ENCODE measurements at places on chromosomes 6 and 20.

- no peak for DNase-seq
Observed at GRCh38 chr6:70889270-70889669, 67.6 kb downstream of the B3GAT2 start.

DNA sequence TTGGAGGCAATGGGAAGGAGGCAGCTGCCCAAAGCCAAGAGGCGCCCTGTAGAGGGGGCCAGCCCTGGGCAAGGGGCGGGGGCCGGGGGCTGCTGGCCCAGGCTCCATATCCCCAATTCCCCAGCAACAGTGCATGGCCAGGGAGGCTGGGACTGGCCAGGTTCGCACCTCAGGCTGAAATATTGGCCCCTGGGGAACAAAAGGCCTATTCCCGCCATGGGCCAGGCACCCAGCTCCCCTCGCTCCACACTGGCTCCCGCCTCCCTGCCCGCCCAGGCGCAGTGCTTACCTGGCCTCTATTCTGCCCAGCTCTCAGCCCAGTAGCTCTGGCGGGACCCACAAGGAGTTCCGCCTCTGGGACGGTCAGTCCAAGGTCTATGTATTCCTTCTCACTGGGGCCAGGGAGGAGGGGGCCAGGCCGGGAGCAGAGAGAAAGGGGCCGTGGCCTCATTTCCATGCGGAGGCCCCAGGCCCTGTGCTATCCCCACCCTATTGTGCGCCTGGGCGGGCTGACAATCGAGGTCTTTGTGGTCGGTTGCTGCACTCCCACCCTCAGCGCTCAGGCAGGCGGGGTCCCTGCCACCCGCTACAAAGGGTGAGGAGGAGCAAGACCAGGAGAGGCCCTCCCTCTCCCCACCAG is 42.3 kb downstream of the YTHDF1 start:
- no peak for DNase-seq

DNA sequence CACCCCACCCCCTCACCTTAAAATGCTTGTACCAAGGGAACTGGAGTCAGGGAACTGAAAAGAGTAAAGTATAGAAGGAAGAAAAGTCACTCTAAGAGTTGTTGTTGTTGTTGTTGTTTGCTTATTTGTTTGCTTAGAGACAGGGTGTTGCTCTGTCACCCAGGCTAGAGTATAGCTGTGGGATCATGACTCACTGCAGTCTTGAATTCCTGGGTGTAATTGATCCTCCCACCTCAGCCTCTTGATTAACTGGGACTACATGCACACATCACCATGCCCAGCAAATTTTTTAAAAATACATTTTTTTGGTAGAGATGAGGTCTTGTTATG is 681.6 kb upstream of the GJE1 start:
- DNase-seq: no peak

GRCh38 chr6:118580585-118581419 is 32.7 kb downstream of the PLN start:
- no peak for DNase-seq

DNA sequence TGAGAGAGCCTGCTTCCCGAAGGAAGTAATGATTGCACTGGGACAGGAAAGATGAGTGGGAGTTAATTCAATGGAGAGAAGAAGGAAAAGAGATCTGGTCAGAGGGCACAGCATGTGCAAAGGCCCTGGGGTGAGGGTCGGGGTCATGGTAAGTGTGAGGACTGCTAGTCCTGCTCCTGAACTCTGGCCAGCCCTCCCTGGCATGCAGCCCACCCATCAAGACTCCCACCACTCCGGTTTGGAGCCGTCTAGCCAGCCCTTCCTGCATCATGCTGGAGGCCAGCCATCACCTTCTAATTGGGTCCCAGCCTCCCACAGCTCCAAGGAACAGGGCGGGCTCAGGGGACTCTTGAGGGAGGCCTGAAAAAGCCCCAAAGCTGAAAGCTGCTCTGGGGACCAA is 42.1 kb downstream of the SRSF3 start:
- no peak for DNase-seq

GRCh38 chr6:31530659-31531058 is 1.9 kb downstream of the MCCD1 start:
- no peak for DNase-seq

DNA sequence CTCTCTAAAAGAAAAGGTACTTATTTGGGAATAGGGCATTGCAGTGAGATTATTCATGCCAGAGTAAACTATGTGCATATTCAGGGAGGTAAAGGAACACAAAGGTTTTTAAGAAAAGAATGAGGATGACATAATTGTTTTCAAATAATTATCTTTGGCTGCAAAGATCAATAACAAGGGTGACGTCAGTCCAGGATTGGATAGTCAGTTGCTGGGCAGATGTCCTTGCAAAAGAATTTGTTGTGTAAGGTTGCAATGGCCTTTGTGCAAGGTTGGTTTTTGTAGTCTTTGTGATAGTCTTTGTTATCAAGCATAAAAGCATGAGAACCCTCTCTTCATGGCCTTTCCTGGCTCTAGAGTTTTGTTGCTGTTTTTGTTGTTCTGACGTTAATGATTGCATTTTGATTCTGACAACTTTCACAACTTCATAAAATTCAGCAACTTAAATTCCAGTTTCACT is 17.7 kb downstream of the LOC128125822 start:
- DNase-seq: no peak

DNA sequence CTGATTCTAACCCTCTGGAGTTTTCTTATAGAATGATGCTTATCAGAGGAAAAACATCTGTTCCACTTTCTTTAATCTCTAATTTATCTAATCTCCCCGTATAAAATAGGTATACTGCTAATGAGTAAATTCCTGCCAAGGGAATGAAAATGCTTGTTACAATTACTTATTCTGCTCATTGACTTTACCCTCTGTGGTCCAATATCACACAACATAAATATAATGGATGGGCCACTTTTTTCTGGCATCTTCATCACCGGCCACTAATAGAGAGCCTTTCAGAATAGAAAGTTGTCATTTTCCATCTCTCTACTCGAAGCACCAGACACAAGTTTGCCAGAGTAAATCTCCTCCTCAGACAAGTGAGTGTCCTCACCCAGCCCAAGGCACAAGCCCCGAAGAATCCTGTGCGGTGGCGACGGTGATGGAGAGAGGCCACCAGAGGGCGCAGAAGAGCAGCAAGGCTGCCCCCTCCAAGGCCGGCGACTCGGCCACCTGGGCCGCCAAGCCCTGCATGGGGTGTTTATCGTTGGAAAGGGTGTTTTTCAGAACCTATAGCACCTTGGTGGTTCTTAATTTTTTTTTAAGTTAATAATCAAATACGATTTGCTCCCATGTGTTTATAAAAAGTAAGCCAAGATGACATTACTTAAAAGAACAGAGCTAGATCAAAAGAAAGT is 212.9 kb upstream of the ARID1B start:
- DNase-seq: no peak

GRCh38 chr20:34979366-34980153 is 23.9 kb downstream of the MYH7B start:
- no peak for DNase-seq

GRCh38 chr20:45337367-45338120 is 10.7 kb downstream of the SDC4 start:
- DNase-seq: no peak

DNA sequence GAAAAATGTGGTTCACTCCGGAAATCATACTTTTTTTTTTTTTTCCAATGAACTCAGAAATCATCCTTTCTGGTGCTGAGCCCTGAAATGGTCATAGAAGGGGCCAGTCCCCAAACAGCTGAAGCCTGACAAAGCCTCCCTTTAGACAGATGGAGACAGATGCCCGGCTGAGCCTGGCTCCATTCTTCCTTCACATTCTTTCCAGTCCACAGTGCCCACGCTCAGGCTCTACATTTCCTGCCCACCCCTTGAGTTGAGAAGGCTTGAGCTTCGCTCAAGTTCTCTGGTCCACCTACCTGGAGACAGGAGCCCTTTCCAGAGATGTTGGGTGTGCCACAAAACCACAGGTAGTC is 41.2 kb downstream of the KCNK5 start:
- no peak for DNase-seq

GRCh38 chr20:46112430-46113112 is 5.5 kb upstream of the CD40 start:
- DNase-seq: no peak

- DNase-seq: no peak
Observed at GRCh38 chr6:37998366-37998765, 178.8 kb downstream of the ZFAND3 start.

GRCh38 chr6:8494730-8495129 is 59.4 kb upstream of the SLC35B3 start:
- no peak for DNase-seq

DNA sequence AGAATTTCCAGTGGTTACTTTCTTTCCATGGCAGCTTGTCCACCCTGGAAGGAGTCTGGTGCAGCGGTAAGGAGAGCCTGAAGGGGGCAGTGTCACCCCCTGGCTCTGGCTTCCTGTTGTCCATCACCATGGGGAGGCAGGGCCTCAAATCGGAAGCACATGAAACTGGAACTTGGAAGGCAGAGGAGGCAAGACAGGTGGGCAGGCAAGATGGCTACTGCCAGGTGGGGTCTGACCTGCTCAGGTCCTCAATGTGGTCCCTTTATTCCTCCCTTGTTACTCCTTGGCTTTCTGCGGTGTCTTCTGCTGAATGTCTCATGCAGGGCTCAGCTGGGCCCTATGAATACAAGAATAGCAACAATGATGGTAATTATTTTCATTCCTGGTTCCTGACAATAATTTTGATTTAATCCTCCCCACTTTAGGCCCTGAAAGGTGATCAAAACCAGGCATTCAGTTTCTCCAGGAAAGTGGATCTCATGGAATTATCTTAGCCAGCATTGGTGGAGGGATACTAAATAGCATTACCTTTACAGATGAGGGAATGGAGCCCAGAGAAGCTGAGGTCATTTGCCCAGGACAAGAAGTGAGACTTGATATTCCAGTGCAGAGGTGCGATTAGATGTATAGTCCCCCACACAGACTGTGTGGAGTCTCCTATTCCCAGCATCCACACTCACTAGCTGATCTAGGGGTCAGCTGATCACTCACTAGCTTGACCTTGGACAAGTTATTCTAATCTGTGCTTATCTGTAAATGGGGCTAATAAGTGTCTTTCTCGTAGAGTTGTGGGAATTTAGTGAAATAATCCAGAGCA is 17.6 kb upstream of the SNAI1 start:
- no peak for DNase-seq

DNA sequence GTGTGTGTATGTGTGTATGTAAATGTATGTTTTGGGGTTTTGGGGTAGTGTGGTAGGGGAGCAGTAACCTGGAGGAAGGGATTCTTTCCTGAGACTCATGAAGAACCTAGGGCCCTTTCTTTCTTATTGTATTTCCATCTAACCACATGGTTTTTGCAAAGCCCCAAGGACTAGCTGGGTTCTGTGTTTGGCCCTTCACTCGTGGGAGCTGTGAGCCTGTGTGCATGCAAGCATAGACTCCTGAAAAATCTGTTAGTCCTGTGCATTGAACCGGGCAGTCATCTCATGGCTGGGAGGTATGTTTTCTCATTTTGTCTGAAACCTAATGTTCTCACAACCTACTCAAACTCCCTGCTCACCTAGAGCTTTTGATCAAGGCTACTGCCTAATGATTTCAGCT is 219.1 kb downstream of the PHACTR1 start:
- DNase-seq: no peak

Data from GF-D8 (cell line).